ENCODE measurements at places on chromosomes 11 and 22.
A peak's percentile ranks its signal among the peaks of the same experiment; 100 is the strongest.

DNA sequence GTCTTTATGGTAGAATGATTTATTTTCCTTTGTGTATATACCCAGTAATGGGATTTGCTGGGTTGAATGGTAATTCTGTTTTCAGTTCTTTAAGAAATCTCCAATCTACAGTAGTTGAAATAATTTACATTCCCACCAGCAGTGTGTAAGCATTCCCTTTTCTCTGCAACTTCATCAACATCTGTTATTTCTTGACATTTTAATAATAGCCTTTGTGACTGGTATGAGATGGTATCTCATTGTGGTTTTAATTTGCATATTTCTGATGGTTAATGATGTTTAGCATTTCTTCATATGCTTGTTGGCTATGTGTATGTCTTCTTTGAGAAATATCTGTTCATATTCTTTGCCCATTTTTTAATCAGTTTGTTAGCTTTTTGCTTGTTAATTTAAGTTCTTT is 901.2 kb downstream of the METTL15 start:
- DNase-seq = no peak

DNA sequence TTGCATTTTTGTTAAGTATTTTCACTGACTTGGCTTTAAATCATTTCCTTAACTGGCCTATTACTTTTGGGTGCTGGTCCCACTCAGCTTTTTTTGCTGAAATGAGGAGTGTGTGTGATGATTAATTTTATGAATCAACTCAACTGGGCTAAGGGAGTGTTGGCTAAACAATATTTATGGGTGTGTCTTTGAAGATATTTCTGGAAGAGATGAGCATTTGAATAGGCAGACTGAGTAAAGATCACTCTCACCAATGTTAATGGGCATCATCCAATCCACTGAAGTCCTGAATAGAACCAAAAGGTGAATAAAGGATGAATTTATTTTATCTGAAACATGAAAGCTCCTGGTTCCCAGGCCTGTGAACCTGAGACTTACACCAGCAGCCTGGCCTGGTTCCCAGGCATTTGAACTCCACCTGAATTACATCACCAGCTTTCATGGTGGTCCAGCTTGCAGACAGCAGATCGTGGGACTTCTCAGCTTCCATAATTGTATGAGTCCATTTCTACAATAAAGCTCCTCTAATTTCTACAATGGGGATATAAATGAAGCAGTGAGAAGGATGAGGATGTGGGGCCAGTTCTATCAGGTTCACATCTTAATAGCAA is 241.3 kb upstream of the ZC3H12C start:
- DNase-seq = no peak

GRCh38 chr11:44694443-44694842 is 32.3 kb upstream of the TSPAN18 start:
- no peak for DNase-seq

DNA sequence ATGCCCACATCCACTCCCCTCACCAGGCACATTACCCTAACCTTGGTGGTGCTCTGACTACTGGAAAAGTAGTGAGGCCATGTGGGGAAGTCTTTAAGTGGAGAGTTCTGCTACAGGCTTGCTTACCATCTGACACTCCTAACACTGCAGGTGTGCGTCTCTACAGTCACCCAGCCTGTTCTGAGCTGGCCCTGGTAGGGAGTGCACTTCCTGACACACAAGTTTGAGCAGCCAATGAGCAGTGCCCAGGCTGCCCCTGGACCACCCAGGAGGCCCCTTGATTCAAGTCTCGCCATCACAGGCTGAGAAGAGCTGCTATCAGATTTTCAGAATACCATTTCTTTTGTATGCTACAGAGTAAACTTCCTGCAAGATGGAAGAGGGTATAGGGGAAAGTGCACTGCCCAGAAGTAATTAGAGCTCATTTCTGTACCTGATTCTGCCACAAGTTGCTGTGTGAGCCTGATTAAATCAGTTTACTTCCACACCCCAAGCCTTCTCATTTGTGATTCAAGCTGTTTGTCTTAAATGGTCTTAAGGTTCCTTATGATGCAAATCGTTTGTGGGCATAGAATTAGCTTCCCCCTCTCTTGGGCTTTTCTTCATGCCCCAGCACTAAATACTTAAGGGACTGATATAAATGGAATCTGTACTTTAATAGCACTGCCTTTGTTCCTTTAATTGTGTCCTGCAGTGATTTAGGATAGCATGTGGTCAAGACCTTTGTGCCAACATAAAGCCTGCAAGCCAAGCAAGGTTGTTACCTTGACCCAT is 22.2 kb downstream of the OPCML start:
- no peak for DNase-seq

DNA sequence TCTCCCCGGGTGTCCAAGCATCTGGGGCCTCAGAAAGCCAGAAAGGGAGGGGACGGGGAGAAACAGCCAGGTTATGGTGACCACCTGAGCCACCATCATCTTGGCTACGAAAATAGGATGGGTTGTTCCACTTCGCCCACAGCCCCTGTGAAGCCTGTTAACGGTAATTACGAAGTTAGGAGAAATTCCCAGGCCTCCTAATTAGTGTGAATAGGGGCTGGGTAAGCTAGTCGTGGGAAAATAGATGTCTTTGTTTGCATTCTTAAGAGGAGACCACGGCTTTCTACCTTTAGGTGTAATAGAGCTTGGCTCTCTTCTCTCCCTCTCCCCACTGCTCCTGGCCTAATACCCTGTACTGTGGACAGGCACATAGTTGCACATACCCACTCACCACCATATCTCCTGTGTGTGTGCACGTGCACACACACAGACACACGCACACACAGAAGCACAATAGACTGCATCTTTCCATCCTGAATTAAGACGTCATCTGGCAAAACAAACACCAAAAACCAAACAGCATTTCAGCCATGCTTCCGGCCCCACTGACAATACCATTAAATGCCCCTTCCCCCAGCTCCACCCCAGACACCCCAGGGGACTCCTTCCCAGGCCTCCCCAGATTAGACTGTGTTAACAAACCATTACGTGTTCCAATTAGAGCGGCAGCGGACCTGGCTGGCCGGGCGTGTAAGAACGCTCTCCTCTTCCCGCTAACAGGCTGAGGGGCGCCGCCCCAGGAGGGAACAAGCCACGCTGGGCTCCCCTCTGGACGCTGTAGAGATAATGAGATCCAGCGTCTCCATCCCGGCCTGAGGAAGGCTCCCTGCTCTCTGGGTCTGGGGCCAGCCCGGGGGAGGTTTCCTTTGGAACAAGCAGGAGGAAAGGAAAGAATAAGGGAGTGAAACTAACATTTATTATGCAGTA is 72.8 kb downstream of the TP53I11 start:
- DNase-seq = no peak

- peak; percentile 11 for DNase-seq
Measured at GRCh38 chr11:120122924-120123683, 14.8 kb downstream of the TRIM29 start.

GRCh38 chr22:20885557-20886323 is 26.9 kb downstream of the SNAP29 start:
- peak; percentile 86 for DNase-seq

DNA sequence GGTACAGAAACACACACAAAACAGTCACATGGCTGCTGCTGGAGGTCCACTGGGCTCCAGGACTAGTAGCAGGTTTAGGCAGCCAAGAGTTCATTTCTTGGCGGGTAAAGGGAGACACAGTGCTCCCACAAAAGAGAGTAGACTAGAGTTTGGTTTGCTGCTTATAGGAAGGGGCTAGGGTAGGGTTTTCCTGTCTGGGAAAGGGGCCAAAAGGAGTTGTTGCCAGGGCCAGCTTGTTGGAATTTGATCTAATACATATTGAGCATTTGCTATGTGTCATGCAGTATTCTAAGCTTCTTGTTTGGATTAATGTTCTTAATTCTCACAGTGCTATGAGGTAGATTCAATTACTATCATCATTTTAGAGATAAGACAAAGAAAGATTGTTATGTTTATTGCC is 195.1 kb upstream of the PLET1 start:
- DNase-seq = no peak

DNA sequence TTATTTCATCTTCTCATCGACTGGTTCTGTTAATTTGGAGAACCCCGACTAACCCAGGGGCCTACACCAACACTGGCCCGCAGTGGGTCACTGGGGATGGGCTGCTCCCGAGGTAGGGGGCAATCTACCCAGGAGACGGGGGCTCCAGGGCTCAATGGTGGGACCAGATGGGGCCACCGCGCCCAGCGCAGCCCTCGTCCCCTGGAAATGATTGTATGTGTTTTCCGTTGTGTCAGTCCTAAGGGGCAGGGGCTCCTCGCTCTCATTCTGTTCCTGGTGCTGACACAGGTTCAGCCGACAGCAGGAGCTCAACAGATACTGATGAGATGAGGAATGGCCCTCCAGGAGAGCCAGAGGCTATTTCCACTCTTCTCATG is 20.7 kb downstream of the A4GALT start:
- DNase-seq = no peak

DNA sequence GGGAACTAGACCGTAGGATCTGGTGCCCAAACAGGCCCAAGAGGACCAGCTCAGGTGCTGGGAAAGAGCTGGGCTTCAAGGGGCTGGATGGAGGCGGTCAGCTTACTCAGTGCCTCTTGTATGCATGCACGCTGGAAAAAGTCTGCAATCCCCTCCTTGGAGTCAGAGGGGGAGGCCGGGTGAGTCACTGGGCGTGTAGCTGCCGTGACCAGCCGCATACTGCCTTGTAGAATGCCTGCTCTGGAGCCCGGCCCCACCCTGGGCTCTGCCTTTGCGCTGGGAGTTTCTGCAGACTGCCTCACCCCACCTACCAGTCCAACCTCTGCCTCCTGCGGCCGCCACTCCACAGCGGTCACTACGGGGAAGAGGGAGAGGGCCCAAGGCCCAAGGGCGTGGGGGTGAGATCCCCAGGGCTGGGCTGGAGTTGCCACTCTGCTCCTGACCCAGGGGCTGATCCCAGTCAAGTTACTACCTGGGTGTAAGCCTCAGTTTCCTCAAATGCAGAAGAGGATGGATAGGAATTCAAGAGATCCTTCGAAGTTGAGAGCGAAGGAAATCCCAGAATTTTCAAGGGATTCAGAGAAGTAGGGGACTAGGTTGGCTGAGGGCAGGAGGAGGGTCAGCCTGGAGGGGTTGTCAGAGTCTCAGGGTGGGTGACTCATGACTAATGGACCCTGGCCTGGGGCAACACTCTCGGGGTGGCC is 4.2 kb downstream of the MRGPRF start:
- no peak for DNase-seq

- no peak for DNase-seq
Measured at GRCh38 chr11:12802418-12803085, 128.3 kb downstream of the TEAD1 start.

- DNase-seq = no peak
Measured at GRCh38 chr11:7677796-7678201, 4.5 kb upstream of the CYB5R2 start.

GRCh38 chr22:25919452-25919851 is 177.5 kb downstream of the MYO18B start:
- DNase-seq = no peak

DNA sequence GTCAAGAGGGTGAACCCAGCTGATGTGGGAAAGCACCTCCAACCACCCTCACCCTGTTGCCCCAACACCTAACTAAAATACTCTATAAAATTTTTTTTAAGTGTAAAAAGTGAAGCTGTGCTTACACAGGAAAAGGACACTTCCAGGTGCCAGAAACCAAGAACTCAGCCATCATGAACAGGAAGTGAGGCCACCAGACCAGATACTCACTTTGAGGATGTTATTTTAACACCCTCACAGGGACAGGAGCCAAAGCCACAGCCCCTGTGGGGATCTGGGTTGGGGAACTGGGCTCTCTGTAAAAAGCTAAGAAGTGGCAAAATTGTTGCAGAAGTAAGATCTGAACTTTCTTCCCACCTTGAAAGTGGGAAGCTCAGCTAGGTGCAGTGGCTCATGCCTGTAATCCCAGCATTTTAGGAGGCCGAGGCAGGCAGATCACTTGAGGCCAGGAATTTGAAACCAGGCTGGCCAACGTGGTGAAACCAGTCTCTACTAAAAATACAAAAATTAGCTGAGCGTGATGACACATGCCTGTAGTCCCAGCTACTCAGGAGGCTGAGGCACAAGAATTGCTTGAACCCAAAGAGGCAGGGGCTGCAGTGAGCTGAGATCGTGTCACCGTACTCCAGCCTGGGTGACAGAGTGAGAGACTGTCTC is 3.8 kb downstream of the RSPH14 start:
- DNase-seq = no peak

DNA sequence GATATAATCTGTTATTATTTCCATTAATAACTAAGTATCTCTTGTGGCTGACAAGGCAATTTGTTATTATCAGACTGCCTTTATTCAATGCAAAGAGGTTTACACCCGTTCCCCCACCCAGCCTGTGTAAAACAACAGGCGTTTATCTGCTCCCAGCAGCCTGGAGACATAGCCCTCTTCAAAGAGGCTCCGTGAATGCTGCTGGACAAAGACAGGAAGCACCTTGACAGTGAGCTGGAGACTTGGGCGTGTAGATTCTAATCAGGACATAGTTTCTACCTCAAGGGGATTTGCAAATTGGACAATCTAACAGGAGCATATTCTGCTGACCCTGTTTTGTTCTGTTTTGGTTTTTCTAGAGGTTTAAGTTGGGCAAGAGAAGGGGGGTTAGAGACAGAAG is 733.0 kb upstream of the KIRREL3 start:
- DNase-seq = peak; percentile 23

- no peak for DNase-seq
Measured at GRCh38 chr11:18490319-18490718, 34.7 kb downstream of the LDHAL6A start.

GRCh38 chr11:86790195-86790725 is 10.1 kb upstream of the PRSS23 start:
- DNase-seq = peak; percentile 50

DNA sequence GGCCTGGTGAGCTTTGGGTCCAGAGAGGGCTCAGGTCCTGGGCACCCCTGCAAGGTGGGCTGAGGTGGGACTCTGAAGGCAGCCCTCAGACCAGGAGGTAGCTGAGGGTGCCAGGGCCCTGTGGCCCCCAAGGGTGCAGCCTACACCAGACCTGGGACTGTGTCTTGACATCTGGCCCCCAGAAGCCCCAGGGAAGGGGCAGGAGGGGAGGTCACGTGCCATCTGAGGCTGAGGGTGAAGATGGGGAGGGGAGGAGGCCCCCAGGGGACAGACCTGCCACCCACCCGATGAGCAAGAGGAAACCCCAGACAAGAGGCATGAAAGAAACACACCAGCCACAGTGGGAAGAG is 520.2 kb downstream of the BRD1 start:
- no peak for DNase-seq

GRCh38 chr11:83520849-83521248 is 234.7 kb upstream of the CCDC90B start:
- no peak for DNase-seq

GRCh38 chr11:75792127-75792731 is 22.8 kb upstream of the UVRAG start:
- no peak for DNase-seq

- DNase-seq = no peak
Measured at GRCh38 chr11:126444072-126444471, 88.6 kb downstream of the ST3GAL4 start.

- DNase-seq = no peak
Measured at GRCh38 chr11:134640971-134641968, 229.2 kb upstream of the B3GAT1 start.
